Kidney epithelial cell (primary cell): ENCODE measurements at places on chromosomes 2 and 18.
A peak's percentile ranks its signal among the peaks of the same experiment; 100 is the strongest.

DNA sequence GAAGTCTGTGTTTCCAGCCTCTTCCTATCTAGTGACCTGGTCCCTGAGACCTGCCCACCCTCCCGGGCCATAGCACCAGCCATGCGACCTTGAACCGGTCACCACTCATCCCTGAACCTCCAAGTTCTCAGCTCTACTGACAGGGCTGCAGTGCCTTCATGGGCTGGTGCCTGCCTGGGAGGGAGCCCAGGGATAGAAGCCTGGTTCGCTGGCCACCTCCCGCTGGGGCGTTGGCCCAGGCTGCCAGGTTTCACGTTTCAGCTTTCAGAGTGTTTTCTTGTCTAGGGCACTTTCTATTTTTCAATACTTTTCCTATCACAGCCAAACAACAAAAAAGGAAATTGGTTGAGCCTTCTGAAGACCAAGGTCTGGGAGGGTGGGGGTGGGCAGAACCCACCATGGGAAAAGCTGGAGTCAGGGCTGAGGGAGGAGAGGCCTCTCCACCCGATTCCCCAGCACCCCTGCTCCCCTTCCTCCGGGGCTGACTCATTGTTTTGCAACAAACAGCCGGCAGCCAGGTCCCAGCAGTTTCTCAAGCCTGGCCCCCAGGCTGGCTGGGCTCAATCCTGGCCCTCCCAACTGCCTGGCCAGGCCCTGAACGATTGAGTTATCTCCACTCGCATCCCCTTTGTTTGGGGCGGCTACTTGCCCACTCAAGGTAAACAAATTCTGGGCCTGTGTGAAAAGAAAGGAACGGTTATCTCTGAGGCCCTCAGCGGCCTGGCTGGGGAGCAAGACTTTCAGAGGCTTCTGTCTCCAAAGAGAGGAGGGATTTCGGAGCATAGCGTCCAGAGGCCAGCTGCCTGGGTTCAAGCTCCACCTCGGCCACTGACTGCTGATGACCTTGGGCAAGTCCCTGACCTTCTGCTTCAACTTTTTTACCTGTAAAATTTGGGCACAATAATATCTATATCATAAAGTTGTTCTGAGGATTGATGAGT is 47.5 kb downstream of the ZFP36L2 start:
- DNase-seq: no peak

- DNase-seq: no peak
These were observed 166.3 kb downstream of the MYO1B start for GRCh38 chr2:191411472-191411871.

GRCh38 chr18:22275706-22276333 is 106.4 kb downstream of the GATA6 start:
- DNase-seq: no peak

DNA sequence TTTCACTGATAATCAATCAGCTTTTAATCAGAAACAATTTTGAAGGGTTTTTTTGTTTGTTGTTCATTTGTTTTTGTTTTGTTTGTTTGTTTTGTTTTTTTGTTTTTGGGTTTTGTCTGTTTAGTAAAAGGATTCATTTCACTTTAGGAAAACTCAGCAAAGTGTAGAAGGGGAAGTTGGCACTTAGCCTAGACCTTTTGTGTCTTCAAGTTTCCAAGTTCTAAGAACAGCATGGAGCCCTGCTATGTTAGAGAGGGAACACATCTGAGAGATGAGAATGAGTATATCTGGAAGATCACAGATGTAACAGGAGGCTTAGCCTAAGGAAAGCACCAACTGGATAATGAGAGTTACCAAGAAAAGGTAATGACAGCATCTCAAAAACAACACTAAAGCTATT is 501.5 kb downstream of the ERBB4 start:
- DNase-seq: no peak

GRCh38 chr2:152200565-152201465 is 25.3 kb upstream of the STAM2 start:
- DNase-seq: peak; percentile 95
